ENCODE measurements at places on chromosomes 12 and 14.

GRCh38 chr14:26925876-26926584 lies 328.2 kb upstream of the NOVA1 start:
- no peak for DNase-seq

DNA sequence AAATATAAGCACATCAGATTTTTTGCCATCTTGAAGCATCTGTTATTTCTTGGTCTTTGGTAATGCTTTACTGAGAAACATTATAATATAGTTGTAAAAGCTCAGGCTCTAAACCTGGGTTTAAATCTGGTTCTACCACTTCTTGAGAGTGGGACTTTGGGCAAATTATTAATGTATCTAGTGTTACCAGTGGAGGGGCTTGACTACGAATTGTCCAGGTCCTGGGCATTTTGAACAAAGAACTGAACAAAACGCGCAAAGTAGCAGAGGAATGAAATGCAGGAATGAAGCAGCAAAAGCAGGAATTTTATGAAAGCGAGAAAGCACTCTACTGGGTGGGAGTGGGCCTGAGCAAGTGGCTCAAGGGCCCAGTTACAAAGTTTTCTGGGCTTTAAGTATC lies 50.8 kb downstream of the CAND1 start:
- no peak for DNase-seq

DNA sequence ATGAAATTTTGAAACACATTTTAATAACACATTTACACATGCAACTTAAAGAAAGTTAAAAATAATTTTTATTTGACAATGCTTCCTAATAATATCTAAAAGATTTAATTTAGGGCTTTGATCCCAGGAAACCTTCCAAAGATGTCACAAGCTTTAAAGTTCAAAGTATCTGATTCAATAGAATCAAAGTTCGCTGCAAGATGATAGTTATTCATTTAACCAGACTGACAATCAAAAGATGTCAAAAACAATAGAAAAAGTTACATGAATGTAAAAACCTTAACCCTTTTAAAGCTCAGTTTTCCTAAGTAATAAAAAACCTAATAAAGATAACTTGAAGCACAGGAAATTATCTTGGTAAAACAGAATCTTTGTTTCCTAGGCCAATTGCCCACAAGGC lies 67.7 kb downstream of the SDR9C7 start:
- DNase-seq = no peak

GRCh38 chr12:50788561-50788960 lies 24.7 kb downstream of the ATF1 start:
- no peak for DNase-seq

GRCh38 chr14:74380845-74381244 lies 32.6 kb downstream of the VRTN start:
- DNase-seq = no peak

DNA sequence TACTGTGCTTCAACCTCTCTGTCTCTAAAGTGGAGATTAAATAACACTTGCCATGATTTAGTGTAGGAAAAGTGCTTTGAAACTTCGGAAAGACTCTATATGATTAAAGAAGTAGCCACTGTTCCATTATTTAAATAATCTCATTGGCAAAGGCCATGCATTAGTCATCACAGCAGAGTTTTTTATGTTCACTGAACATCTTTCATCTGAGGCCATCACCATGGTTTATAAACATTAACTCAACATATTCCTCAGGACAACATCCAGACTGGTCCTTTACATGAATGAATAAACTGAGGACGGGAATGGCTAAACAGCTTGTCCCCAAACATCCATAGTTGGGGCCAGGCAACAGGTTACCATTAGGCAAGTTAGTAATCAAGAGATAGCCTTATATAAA lies 124.6 kb upstream of the FRMD6 start:
- no peak for DNase-seq
